ENCODE measurements at places on chromosomes 16 and 17.
A peak's percentile ranks its signal among the peaks of the same experiment; 100 is the strongest.

- no peak for DNase-seq
These were observed 161.1 kb upstream of the TBX2 start for GRCh38 chr17:61238455-61238933.

DNA sequence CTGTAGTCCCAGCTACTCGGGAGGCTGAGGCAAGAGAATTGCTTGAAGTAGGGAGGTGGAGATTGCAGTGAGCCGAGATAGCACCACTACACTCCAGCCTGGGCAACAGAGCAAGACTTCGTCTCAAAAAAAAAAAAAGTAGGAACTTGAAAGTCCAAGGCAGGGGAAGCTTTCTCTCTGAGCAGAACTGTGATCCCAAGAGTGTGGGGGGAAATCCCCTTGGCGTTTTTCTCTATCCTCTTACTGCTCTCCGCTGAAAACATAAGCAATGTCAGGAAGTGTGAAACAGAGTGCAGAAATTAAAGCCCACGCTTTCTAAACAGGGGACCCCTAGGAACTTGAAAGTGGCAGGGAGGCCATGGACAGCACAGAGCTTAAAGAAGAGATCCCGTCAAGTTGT is 9.8 kb upstream of the CMTM3 start:
- no peak for DNase-seq

DNA sequence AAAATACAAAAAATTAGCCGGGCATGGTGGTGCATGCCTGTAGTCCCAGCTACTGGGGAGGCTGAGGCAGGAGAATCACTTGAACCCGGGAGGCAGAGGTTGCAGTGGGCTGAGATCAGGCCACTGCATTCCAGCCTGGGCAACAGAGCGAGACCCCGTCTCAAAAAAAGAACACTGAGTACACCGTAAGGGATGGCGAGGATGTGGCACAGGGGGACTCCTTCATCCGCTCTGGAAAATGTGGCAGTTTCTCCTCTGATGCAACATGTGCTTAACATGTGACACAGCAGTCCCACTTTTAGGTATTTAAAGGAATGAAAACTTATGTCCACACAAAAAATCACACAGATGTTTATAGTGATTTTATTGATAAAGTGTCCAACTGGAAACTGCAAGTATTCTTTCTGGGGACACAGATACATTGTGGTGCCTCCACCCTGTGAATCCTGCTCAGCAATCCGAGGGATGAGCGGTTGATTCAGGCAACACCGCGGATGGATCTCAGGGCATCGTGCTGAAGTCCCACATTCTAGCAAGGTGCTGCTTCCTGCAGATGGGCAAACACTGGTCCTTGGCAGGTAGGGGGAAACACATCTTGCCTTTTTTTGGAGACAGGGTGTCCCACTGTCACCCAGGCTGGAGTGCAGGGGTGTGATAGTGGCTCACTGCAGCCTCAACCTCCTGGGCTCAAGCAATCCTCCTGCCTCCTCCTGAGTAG is 3.5 kb upstream of the C16orf95 start:
- no peak for DNase-seq

DNA sequence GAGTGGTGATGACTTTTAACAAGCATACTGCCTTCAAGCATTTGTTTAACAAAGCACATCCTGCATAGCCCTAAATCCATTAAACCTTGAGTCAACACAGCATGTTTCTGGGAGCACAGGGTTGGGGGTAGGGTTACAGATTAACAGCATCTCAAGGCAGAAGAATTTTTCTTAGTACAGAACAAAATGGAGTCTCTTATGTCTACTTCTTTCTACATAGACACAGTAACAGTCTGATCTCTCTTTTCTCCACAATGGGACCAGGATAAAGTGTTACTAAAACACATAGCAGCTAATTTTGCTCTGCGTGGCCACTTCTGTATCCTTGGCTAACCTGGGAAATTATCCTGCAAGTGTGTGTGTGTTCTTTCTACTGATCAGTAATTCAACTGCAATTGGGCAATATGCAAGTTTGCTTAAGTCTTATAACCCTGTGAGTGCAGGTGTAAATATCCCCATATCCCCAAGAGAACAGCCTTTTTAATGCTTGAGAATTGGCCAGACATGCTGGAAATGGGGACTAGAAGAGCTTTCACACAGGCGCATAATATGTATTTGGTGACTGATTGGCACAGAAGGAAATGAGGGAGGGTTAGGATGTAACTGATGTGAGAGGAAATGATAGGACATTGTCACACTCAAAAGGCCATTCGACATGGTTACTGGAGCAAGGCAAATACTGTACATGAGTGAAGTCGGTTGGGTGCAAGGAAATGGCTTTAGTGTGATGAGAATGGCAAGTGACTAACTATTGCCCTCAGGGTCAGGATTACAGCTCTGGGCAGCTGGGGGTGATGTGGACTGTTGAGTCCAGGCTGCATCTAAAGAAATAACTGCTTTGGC is 10.8 kb upstream of the ANKS4B start:
- no peak for DNase-seq

- DNase-seq: peak; percentile 83
These were observed 1.2 kb downstream of the GRB2 start for GRCh38 chr17:75404223-75404730.

- DNase-seq: no peak
These were observed 11.5 kb downstream of the CDH16 start for GRCh38 chr16:66906916-66907836.

- DNase-seq: no peak
These were observed 32.7 kb upstream of the DNAH9 start for GRCh38 chr17:11565591-11565990.

- no peak for DNase-seq
These were observed 9.4 kb downstream of the CPNE7 start for GRCh38 chr16:89584768-89585549.

GRCh38 chr17:44069974-44070454 is 521 bp upstream of the G6PC3 start:
- DNase-seq: peak; percentile 36

DNA sequence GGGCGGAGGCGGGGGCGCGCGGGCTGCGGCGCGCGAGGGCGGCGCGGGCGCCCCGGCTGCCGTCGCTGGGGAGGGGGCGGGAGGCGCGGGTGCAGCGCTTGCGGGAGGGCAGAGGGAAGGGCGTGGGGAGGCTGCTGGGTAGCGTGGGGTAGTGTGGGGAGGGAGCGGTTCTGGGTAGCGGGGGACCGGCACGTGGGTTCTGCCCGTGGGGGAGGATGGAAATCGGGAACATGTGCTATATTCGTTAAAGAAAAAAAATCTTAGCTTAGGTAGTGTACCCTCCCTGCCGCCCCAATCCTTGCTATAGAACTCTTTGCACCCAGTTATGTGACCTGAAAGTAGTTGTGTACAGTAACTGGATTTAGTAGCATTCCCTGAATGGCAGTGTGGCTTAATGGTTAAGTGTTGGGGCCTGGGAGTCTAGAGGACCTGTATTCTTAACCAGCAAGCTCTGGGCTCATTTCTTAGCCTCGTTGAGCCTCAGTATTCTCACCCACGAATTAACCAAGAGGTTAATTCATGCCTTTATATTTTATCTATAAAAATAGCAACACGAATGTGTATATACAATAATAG is 646 bp downstream of the RABEP1 start:
- no peak for DNase-seq

DNA sequence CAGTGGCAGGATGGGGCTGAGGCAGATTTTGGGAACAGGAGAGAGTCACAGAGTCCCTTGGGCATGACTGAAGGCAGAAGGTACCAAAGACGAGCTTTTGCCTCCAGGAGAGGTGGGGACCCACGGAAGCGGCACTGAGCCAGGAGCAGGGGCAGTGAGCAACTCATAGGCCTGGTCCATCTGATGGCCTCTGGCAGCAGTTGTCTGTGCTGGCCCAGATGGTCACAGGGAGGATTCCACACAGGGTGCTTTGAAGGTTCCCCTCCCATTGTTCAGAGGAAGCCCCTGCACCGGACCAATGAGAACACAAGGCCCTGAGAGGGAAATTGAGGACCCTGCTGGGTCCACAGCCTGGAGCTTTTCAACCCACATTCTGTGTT is 360.3 kb upstream of the TNRC6C start:
- no peak for DNase-seq

DNA sequence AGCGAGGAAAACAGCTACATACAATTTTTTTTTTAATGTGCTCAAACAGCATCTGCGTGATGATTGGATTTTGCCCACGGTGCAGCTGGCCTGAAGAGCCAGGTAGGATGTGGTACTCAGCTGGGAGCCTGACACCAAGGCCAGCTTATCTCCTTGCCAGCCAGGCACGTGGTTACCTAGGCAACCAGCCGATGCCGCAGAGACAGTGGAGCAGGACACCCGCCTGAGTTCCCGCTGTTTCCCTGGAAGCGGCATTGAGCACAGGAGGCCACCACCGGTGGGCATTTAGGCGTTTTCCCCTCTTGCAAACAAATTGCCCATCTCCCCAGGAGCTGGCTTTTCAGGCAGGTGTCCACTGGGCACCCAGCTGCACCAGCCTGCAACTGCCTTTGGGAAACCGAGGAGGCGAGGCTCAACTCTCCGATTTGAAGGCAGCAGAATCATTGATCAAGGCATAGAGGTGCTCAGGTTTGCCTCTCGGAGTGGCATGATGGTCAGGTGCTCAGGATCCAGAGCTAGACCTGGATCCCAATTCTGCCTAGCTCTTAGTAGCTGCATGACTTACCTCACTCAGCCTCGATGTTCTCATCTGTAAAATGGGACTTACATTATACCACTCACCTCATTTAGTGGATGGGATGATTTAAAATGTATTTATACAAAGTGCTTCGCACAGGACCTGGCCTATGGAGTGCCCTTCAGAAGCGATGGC is 137.5 kb upstream of the PLCG2 start:
- DNase-seq: no peak

- no peak for DNase-seq
These were observed 258.6 kb upstream of the FOXF1 start for GRCh38 chr16:86251682-86252081.

- no peak for DNase-seq
These were observed 144.1 kb upstream of the CES5A start for GRCh38 chr16:56019274-56019673.

DNA sequence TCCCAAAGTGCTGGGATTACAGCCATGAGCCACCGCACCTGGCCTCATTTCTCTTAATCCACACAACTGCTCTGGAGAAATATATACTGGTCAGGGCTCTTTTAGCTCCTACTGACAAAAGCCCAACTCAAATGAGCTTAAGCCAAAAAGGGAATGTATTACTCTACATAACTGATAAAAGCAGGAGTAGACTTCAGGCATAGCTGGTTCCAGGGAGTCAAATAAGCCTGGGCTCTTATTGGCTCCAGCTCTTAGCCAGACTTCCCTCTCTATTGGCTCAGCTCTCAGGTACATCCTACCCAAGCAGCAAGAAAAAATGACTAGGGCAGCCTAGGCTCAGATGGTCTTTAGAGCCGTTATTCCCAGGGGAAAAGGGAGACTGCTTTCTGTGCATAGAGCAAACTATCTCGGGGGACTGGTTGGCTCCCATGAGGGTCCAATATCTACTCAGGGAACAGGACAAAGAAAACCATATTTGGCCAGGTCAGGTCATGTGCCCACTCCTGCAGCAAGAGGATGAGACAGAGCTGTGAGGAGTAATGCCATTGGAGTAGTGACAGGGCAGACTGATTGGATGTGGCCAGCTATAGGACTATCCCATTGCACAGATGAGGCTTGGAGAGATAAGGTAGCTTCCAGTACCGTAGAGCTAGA is 21.2 kb downstream of the TBX2 start:
- no peak for DNase-seq

DNA sequence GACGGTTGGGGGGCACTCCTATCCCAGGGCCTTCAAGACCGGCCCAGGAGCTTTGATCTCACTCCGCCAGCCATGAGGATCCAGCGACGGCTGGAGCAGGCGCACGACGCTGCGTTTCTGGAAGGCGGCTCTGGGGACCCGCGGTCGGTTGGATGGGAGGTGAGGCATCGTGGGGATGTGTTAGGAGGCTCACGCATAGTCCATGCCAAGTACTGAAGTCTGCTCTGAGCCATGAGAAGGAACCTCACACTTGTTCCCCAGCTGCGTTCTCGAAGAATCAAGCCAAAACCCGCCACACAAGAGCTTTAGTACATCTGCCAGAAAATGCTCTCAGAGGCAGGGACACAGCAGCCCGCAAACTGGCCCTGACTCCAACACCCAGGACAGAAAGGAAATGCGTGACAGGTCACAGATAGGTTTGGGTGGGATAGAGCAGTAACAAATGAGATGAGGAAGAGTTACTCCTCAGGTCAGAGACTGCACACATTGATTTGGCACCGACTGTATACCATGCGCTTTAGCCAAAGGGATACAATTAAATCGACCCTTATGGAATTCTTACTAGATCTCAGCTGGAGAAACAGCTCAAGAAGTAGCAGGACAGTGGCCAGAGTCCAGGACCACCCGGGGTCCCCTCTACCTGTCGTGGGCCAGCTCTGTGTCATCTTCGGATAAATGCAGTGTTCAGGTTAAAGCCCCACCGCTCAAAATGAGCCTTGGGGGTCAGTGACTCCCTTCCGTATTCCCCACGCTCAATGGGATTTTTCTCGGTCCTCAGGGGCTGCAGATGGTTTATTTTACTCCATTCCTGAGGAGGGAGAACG is 6.7 kb upstream of the GSG1L start:
- DNase-seq: no peak

GRCh38 chr16:22681554-22682291 is 132.2 kb upstream of the HS3ST2 start:
- no peak for DNase-seq

DNA sequence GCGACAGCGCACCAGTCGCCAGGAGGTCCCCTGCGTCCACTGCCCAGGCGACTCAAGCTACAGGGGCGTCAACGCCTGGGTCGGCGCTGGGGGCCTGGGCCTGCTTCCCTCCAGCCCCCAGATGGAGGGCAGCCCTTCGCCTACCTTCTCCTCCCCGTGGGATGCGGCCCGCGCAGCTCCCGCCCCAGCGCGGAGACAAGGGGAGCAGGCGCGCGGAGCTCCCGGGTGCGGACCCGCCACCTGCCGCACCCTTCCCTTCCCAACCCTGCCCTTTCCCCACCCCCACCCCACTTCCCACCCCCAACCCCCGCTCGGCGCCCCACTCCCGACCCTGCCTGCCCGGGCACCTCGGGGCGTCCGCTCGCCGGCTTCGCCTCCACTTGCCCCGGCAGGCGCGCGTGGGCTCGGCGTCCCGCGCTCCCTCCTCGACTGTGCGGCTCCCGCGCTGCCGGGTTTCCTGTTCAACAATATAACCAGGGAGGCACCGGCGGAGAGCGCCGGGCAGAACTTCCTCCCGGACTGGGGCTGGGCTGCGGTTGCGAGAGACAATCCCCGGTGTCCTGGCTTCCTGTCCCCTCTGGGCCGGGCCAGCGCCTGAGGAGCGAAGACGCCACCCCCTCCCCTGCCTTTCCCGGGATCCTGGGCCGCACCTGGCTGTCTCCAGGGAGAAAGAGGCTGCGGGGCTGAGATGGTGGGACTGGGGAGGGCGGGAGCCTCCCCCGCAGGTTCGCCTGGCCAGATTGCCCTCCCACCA is at the start of gene ARHGAP27:
Gene ARHGAP27, minus strand, starts transcription at position 466 of the 754 bp plus-strand sequence. CDS start 2,591 bp downstream, outside the sequence.
- no peak for DNase-seq

- peak; percentile 21 for DNase-seq
These were observed 198.4 kb upstream of the SOX9 start for GRCh38 chr17:71922439-71922838.

- DNase-seq: no peak
These were observed 31.0 kb downstream of the OMG start for GRCh38 chr17:31266042-31266441.

DNA sequence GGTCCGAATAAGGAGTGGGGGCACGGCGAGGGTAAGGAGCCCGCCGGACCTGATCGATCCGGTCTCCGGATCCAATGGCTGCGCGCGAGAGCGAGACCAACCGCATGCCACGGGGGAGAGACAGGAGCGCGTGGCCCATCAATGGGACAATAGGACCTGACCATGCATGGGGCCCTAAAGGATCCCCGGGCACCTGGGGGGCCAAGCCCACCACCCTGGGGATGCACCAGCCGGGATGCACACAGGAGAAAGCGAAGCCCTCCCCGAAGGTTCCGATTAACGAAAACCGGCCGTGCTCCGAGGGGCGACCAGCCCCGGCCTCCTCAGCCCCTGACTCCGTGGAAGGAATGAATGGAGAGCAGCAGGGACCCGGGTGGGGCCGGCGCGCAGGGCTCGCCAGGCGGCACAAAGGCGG is 525 bp downstream of the JPT1 start:
- peak; percentile 33 for DNase-seq
